Transverse colon (tissue), 4 donors: ENCODE measurements at places on chromosomes 12 and 14. TPM values are rescaled to one million over a fixed set of nuclear protein-coding genes. Genes with fewer than 3 reads are reported as not detected.
A peak's percentile ranks its signal among the peaks of the same experiment; 100 is the strongest.

DNA sequence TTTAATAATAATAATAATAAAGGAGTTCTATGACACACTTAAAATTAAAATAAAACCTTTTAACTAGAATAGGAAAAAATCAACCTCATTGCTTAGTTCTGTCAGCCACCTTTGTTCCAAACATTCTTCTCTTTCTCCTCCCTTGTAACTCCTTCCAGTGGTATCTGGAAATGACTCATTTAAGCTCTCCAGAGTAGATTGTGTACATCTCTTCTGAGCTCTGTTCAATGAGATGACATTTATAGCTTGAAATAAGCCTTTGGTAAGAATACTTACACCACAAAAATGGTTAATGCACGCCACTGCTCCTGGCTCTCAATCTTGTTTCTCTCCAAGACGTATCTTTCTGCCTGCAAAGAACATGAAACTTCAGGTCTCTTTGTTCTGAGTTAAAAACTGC lies 70.3 kb downstream of the STAB2 start:
- no peak for DNase-seq
- H3K27me3 ChIP-seq: no peaks in the 10 kb centered on the region
- no peak overlapping the region for H3K4me3 ChIP-seq
- H3K4me1 ChIP-seq: peaks cover 4% of the 10 kb centered on the region
- no peak overlapping the region for H3K27ac ChIP-seq
- H3K36me3 ChIP-seq: no peaks in the 10 kb centered on the region

GRCh38 chr14:20732979-20733635 lies 12.6 kb upstream of the EDDM3A start:
- H3K27ac ChIP-seq: no peak overlapping the region
- H3K36me3 ChIP-seq: no peaks in the 10 kb centered on the region
- H3K4me3 ChIP-seq: no peak overlapping the region
- no peak for DNase-seq
- H3K27me3 ChIP-seq: no peaks in the 10 kb centered on the region
- no peaks in the 10 kb centered on the region for H3K4me1 ChIP-seq

DNA sequence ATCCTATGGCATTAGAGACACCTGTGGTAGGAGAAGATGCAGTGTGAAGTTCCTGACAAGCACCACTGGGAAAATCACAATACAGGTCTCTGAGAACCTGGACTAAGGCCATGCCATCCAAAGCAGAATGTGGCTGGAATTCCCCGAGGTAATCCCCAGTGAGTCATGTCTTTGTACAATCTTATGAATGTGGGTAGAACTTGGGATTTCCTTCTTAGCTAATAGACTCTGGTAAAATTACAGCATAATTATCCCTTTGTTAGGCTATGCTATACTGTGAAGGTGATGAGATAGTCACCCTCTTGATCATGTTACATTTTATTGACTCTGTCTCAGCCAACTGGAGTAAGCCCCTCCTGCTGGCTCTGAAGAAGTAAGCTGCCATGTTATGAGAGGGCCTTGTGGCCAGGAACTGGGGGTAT lies 224.3 kb upstream of the DCN start:
- peak overlapping the region; percentile 37 for H3K27ac ChIP-seq
- H3K4me1 ChIP-seq: no peaks in the 10 kb centered on the region
- H3K36me3 ChIP-seq: no peaks in the 10 kb centered on the region
- H3K27me3 ChIP-seq: no peaks in the 10 kb centered on the region
- no peak overlapping the region for H3K4me3 ChIP-seq

DNA sequence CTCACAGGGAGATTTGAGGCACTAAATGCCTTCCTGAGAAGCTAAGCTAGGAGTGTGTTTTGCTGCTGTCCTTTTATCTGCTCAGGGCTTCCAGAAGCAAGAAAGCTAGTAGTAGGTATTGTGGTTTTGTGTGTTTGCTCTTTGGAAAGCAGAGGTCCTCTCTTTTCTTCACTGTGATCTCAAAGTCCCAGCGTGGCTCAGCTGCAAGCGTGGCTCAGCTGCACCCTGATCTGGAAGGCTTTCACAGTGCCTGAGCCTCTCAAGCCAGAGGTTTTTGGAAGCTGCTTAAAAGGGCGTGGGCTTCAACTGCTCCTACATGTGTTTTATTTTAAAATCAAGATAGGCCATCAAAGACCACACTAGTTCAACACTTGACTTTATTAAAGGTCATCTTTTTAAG lies 337.4 kb upstream of the RGS6 start:
- H3K4me1 ChIP-seq: peaks cover 5% of the 10 kb centered on the region
- H3K4me3 ChIP-seq: no peak overlapping the region
- no peaks in the 10 kb centered on the region for H3K36me3 ChIP-seq

DNA sequence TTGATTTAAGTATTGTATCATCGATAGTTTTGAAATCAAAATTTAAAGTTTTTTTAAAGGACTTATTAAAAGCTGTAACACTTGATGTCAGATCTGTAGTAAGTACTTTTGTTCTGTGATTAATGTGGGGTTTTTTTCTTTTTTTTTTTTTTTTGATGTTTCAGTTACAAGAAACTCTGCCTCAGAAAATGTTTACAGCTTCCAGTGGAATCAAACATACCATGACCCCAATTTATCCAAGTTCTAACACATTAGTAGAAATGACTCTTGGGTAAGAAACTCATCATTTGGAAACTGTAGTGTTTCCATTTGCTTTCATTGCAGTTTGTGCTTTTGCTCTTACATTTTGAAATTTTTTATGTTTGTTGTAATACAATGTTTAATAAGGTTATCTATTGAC lies 45.6 kb downstream of the TBK1 start:
- DNase-seq: no peak
- no peaks in the 10 kb centered on the region for H3K4me1 ChIP-seq
- peaks cover 58% of the 10 kb centered on the region for H3K36me3 ChIP-seq

DNA sequence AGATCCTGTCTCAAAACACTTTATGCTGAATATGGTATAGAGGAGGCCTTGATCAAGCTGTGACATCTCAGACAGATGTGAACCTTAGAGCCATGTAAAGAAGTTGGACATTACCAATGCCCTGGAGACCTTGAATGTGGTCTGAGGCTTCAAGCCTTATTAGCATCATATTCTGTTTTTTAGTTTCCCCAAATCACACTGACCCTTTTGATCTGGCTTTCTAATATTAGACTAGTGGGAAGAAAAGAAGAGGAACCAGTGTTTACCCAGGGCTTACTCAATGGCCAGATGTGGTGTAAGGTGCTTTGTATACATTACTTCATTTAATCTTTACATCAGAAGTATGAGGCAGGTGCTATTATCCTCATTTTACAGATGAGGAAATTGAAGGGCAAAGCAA lies 10.6 kb upstream of the TBPL2 start:
- no peak for DNase-seq
- H3K4me3 ChIP-seq: no peak overlapping the region
- no peaks in the 10 kb centered on the region for H3K36me3 ChIP-seq
- H3K27me3 ChIP-seq: no peaks in the 10 kb centered on the region
- H3K4me1 ChIP-seq: peaks cover 34% of the 10 kb centered on the region

GRCh38 chr14:51818748-51819380 lies 41.5 kb upstream of the GNG2 start:
- no peak overlapping the region for H3K4me3 ChIP-seq
- no peak overlapping the region for H3K27ac ChIP-seq
- no peak for DNase-seq
- no peaks in the 10 kb centered on the region for H3K4me1 ChIP-seq

DNA sequence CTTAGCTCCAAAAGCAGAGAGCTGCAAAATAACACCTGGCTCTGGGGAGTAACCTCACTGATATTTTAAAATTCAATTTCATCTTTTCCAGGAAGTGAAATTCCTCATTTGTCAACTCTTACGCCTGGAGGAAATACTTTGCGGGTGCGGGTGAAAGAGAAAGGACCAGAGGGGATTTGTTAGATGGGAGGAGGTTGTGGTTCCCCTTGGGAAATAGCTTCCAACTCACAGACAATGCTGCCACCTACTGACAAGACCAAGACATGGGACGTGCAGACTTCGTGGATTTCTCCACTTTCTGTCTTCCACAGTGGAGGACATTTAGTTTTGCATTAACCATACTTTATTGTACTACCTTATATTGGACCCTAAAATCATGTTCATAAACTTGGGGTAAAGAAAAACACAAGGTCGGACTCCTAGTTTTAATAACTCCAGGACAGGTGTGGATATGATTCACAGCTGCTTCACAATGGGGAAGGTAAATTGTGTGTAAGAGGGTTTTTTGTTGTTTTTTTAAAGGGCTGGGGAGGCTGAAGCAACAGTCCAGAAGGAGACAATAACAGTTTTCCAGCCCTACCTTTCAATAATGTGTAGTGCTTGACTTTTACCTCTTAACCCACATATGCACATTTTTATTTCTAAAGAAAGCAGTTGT lies 10.8 kb downstream of the FBXL14 start:
- no peaks in the 10 kb centered on the region for H3K36me3 ChIP-seq
- H3K27ac ChIP-seq: peak overlapping the region; percentile 55
- peak; percentile 85 for DNase-seq

- no peak overlapping the region for H3K4me3 ChIP-seq
- DNase-seq: no peak
- H3K36me3 ChIP-seq: no peaks in the 10 kb centered on the region
- no peaks in the 10 kb centered on the region for H3K27me3 ChIP-seq
- H3K27ac ChIP-seq: no peak overlapping the region
Measured at GRCh38 chr14:92431199-92431725, 82.3 kb upstream of the RIN3 start.

DNA sequence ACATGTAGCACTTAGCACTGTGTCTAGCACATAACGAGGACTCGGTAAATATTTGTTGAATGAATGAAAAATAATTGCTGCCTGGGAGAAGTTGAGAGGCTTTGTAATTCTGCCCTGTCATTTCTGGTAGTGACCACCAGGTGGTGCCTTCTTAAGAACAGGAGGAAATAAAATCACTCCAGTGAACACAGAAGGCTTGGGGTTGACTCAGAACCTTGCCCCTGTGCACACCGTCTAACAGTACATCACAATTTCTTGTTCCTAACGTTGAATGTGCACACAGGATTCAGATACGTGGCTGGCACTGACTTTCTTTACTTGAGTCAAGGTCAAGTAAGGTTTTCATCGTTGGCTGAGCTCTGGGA lies 91.8 kb downstream of the RGS6 start:
- H3K36me3 ChIP-seq: no peaks in the 10 kb centered on the region
- H3K4me3 ChIP-seq: no peak overlapping the region
- peak; percentile 8 for DNase-seq
- no peaks in the 10 kb centered on the region for H3K4me1 ChIP-seq

GRCh38 chr14:63563370-63564026 lies 20.3 kb upstream of the PPP2R5E start:
- DNase-seq: no peak
- no peak overlapping the region for H3K4me3 ChIP-seq
- H3K36me3 ChIP-seq: no peaks in the 10 kb centered on the region

GRCh38 chr12:96347130-96347699 lies 53.0 kb downstream of the CDK17 start:
- H3K36me3 ChIP-seq: peaks cover 10% of the 10 kb centered on the region
- no peaks in the 10 kb centered on the region for H3K27me3 ChIP-seq
- H3K4me3 ChIP-seq: peak overlapping the region; percentile 36
- H3K4me1 ChIP-seq: peaks cover 49% of the 10 kb centered on the region
- DNase-seq: no peak

GRCh38 chr12:89309440-89309802 lies 42.9 kb downstream of the DUSP6 start:
- H3K27ac ChIP-seq: no peak overlapping the region
- no peak for DNase-seq
- H3K4me1 ChIP-seq: no peaks in the 10 kb centered on the region
- no peaks in the 10 kb centered on the region for H3K27me3 ChIP-seq
- no peaks in the 10 kb centered on the region for H3K36me3 ChIP-seq

DNA sequence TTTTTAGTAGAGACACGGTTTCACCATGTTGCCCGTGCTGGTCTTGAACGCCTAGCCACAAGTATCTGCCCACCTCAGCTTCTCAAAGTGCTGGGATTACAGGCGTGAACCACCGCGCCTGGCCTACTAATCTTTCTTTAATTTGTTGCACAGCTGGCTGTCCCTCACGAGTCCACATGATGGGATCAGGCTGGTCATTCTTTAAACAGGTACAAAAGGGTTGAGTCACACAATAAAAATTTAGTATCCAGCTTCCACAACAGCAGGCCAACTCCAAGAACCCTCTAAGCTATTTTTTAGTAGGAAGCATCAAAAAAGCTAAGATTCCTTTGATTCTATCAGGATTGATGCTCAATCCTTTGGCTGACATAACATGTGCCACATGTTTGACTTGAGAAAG lies 17.8 kb downstream of the SINHCAF start:
- H3K4me3 ChIP-seq: no peak overlapping the region
- no peaks in the 10 kb centered on the region for H3K4me1 ChIP-seq
- no peaks in the 10 kb centered on the region for H3K36me3 ChIP-seq
- H3K27me3 ChIP-seq: no peaks in the 10 kb centered on the region

GRCh38 chr12:29769162-29769858 lies 14.4 kb downstream of the TMTC1 start:
- H3K36me3 ChIP-seq: no peaks in the 10 kb centered on the region
- no peak overlapping the region for H3K27ac ChIP-seq
- no peaks in the 10 kb centered on the region for H3K27me3 ChIP-seq
- no peak for DNase-seq

GRCh38 chr12:122726080-122726558 lies 4.5 kb downstream of the HCAR1 start:
- H3K4me3 ChIP-seq: no peak overlapping the region
- no peaks in the 10 kb centered on the region for H3K36me3 ChIP-seq
- no peaks in the 10 kb centered on the region for H3K4me1 ChIP-seq

- no peaks in the 10 kb centered on the region for H3K36me3 ChIP-seq
- DNase-seq: no peak
- no peak overlapping the region for H3K4me3 ChIP-seq
- H3K27me3 ChIP-seq: no peaks in the 10 kb centered on the region
Measured at GRCh38 chr12:34342048-34342447, 319.8 kb downstream of the ALG10 start.

DNA sequence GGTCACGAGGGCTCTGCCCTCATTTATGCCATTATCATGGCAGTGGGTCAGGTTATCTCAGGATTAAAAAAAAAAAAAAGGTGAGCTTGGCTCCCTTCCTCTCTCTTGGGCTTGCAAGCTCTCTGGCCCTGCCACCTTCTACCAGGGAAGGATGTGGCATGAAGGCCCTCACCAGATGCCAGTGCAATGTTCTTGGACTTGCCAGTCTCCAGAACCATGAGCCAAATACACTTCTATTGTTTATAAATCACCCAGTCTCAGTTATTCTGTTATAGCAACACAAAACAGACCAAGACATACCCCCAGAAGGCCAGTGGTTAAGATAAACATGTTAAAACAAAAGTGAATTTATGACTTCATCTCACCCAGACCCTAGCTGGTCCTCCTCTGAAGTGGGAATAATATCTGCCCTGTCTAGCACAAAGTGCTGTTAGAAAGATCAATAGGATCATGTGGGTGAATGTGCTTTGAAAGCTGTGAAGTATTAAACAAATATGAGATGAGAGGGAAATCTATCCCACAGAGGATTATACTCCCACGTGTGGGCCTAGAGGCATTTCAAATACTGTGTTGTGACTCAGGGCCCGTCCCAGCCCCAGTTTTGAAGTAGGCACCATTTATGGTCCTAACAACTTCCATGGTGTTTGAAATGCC lies 88.6 kb downstream of the NINJ2 start:
- H3K36me3 ChIP-seq: no peaks in the 10 kb centered on the region
- no peak for DNase-seq
- no peak overlapping the region for H3K4me3 ChIP-seq
- H3K4me1 ChIP-seq: peaks cover 45% of the 10 kb centered on the region

GRCh38 chr12:93876360-93876759 lies 199.2 kb downstream of the CRADD start:
- no peak overlapping the region for H3K27ac ChIP-seq
- DNase-seq: no peak
- no peaks in the 10 kb centered on the region for H3K27me3 ChIP-seq
- no peak overlapping the region for H3K4me3 ChIP-seq
- H3K36me3 ChIP-seq: no peaks in the 10 kb centered on the region

The SLC25A29 gene
- total RNA-seq: 20.9 TPM

The IKZF4 gene
- total RNA-seq: 1.9 TPM

The CISTR gene
- not detected for total RNA-seq

The SSTR1 gene
- 6.4 TPM for total RNA-seq

The CD163 gene
- total RNA-seq: 61.0 TPM

The SMIM41 gene
- total RNA-seq: not detected

The OR4E2 gene
- total RNA-seq: not detected

The C12orf56 gene
- not detected for total RNA-seq

The C14orf132 gene
- total RNA-seq: 3.5 TPM

The MYBPC1 gene
- not detected for total RNA-seq
